Suppressor macrophage treated with lipopolysaccharide for 4 hours (primary cell): ENCODE measurements at places on chromosomes 5 and 9.
A peak's percentile ranks its signal among the peaks of the same experiment; 100 is the strongest.

- no peak for DNase-seq
Measured at GRCh38 chr5:116303340-116303739, 218.5 kb downstream of the COMMD10 start.

DNA sequence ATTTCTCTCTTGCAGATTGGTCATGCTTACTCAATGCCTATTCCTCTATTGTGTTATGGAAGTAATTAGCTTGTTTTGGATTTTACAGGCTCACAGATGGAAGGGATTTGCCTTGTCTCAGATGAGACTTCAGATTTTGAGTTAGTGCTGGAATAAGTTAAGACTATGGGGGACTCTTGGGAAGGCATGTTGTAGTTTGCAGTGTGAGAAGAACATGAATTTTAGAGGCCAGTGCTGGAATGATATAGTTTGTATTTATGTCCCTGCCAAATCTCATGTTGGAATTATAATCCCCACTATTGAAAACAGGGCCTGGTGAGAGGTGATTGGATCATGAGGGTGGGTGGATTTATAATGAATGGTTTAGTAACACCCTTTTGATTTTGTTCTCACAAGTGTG lies 6.1 kb upstream of the TUSC1 start:
- no peak for DNase-seq

DNA sequence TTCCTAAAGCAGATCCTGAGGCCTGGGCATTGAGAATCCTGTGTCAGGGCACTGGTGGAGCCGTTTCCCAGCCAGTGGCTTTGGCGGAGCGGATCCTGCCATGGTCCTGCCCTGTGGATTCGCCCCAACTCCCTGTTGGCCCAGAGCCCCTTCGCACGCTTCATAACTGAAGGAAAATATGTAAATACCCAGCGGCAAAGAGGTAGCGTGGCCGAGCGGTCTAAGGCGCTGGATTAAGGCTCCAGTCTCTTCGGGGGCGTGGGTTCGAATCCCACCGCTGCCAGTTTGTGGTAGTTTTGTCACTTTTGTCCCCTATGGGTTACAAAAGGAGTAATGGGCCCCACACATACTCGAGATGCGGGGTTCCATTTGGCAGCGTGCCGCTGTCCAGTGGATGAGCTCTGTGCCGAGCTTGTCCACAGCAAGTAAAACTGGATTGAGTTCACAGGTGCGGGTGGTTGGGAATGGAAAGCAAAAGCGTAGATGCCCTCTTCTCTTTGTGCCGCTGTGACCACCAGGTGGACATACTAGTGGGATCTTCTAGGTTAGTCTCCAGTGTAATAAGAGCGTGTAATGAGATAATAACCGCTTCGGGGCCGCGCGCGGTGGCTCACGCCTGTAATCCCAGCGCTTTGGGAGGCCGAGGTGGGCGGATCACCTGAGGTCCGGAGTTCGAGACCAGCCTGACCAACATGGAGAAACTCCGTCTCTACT lies 17.3 kb downstream of the TRIM7 start:
- DNase-seq = peak; percentile 73

DNA sequence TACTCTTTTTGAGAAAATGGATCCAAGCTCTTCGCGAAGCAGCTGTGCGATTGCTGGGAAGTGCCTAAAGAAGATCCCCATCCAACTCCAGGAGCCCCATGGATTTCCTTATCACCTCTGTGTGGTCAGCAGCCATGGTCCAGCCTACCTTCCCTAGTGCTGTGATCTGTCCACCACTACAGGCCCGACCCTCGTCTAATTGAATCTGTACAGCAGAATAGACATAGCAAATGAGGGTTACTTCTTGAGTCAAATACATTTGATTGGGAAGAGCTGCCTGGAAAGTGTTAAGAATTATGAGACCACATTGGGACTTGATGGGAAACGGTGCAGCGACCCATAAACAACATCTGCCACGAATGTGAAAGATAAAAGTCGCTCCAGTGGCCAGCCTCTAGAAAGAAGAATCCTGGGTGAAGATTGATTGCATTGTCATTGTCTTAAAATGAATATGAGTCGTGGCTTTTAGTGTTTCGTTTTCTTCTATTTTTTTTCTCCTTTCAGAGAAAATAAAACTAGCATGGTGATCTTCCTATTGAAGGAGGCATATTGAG lies 118.4 kb downstream of the PAM start:
- DNase-seq = peak; percentile 55

DNA sequence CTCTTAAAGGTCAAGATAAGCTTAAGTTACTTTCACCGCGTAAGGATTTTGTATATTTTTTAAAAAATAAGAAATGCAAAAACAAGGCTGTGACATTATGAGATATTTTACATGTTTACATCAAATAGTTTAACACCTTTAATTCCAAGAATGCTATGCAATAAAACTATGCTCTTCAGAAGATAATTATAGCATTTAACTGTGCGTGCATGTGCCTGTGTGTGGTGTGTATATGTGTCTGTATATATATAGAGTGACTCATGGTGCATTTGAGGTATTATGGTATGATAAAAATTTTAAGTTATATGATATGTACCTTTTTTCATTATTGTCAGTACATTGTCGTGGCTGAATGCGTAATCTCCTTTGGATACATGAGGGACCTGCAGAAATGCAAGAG lies 539.3 kb downstream of the PDE4D start:
- DNase-seq = no peak

DNA sequence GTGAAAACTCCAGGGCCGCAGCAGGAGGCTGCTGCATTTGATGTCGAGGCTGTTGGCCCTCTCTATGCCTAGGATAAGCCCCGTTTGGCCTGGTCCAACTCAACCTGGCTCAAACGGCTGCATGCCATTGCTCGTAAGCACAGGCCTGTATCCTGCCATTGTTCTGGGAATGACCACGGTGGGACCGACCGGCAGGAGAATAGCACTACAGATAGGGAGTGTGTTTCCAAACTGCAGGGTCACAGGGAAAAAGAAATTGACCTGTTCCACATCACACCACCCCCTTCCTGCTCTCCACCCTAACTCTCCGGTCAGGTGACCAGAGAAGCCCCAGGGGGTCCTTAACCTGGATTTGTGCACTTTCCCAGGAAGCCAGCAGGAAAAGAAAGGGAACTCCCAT lies 278.7 kb upstream of the KLF4 start:
- DNase-seq = no peak

GRCh38 chr9:137433916-137434431 lies 7.2 kb downstream of the ENTPD8 start:
- no peak for DNase-seq

GRCh38 chr5:135230251-135230925 lies 168.6 kb downstream of the MACROH2A1 start:
- DNase-seq = peak; percentile 63

DNA sequence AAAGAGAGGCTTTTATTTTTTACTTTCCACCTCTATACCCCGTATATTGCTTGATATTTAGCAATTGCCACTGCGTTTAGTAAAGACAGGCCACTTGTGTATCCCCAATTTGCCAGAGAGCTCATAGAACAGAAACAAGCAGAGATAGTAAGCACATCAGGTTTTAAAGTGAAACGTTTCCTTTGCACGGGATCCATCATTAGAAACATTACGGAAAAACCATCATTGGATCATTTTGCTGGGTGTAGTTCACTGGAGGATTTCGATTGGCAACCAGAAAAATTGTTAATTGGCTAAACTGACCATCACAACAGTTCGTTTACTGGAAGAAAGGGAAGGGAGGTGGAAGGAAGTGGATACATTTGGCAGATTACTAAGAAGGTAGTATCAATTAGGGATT lies 149.4 kb upstream of the STK32A start:
- no peak for DNase-seq
